GM12892 (cell line): ENCODE measurements at places on chromosomes 5 and 9.

- no peak for DNase-seq
These were observed 161.4 kb upstream of the GNA14 start for GRCh38 chr9:77809552-77809951.

DNA sequence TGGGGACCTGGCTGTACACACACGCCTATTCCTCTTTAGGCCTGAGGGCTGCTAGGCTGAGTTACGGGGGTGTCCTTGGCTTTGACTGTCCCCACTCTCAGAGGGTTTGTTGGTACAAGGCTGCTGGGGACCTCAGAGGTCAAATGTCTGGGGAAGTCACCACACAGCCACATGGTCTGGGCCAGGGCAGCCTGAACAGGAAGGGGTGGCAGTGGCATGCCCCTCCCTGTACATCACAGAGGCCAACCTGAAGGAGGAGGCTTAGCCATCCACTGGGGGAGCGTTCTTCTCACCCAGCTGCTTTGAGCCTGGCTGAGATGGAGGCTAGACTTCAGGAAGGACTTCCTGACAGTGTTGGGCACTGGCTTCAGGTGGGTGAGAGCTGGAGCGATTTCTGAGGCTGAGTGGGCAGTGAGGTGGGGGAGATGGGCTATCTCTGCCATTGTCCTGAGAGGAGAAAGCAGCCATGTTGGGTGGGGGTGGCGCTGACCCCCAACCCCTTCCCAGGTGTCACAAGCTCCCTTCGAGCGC, 36.3 kb downstream of the CXXC5 start:
- DNase-seq: no peak

DNA sequence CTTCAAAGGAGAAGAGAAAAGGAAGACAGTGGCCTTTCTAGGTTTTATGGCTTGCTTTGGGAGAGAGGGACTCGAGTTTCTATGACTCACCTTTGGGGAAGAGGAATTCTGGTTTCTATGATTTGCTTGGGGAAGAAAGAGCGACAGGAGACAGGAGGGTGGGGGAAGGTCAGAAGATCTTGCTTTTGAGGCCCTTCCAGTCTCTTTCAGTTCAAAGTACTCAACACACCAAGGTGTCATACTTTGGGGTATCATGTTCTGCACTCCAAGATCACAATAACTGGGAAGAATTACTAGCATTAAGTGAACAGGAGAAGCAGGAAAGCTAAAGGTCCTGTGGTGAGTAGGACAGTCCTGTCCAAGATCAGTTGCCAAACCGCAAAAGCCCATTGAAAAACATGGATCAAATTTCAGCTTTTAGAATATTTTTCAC, 324.5 kb downstream of the ARHGEF28 start:
- DNase-seq: no peak

DNA sequence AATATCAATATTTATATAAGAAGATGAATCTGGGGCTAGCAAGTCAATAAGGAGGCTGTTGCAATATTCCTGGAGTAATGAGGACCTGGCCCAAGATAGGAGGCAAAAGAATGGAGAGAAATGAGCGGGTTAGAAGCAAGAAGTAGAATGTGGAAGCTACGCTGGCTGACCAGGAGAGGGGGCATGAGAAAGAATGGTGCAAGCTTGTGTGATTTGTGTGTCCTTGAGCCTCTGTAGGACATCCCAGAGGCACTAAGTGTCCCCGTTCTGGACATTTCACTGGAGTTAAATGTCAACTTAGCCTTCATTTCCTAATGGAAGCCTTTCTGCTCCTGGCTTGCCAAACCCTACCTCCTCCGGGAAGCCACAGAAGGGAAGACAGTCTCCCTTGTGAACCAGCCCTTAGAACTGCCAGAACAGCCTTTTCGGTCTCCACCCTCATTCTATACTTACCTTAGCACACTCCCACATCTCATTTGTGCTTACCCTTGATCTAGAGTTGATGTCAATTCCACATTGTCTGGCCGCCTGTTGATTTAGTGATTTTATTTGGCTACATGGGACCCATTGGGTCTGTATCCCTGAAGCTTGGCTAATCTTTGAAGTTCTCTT, 6.7 kb upstream of the PDE6A start:
- DNase-seq: no peak

- DNase-seq: no peak
These were observed 50.6 kb downstream of the LHX2 start for GRCh38 chr9:124062172-124062571.

GRCh38 chr5:14663734-14664269, 716 bp upstream of the OTULIN start:
- DNase-seq: no peak

DNA sequence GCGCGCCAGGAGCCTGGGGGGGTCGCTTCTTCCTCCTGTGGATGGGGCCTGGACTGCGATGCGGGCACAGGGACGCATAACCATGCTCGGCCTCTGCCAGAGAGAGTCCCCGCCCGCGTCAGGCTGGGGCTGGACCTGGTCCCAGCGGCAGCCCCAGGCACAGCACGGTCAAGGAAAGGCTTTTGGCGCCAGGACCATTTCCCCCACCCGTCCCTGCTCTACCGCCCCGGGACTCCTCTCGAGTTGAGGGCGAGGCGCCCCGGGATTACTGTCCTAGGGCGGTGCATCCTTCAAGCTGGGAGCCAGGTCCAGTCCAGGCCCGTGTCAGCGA, 341 bp downstream of the MXD3 start:
- no peak for DNase-seq

GRCh38 chr5:51392689-51393199, 9.5 kb downstream of the ISL1 start:
- no peak for DNase-seq

DNA sequence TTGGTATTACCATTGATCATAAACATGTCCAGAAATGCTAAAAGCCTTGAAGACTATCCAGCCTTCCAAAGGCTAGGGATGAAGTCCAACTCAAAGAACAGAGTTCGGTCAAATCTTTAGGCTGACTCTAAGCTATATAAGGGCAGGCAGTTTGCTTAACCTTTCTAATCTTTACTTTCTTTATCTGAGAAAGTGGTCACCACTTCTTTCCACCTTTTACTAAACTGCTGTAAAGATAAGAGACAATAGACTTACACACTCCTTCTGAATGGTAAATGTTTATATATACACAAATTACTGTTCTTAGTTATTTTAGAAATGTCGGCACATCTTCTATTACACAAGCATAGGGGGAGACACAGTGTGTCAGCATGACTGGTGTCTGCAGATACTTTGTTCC, 100.4 kb downstream of the NREP start:
- no peak for DNase-seq

DNA sequence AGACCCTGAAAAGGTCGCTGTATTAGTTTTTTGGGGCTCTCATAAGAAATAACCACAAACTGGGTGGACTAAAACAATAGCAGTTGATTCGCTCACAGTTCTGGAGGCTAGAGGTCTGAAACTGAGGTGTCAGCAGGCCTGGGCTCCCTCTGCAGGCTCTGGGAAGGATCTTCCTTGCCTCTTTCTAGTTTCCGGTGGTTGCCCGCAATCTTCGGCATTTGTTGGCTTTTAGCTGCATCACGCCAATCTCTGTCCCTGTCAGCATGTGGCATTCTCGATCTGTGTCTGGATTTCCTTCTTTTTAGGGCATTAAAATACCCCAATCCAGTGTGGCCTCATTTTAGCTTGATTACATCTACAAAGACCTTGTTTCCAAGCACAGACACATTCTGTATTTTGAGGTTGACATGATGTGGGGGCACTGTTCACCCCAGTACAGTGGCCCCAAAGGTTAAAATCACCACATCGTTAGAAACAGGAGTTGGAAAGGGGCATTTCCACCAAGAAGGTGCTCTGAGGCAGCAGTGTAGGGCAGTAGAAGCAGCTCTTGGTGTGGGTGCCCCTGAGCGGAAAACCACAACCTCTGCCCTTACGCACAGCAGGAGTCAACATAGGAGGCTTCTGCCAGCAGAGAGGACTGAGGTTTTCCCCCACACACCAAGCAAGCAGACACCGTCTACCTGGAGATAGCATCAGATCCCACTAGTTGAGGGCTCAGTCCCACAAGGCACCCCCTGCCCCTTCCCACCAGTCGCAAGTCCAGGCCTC, 13.5 kb downstream of the ZNF79 start:
- DNase-seq: no peak

DNA sequence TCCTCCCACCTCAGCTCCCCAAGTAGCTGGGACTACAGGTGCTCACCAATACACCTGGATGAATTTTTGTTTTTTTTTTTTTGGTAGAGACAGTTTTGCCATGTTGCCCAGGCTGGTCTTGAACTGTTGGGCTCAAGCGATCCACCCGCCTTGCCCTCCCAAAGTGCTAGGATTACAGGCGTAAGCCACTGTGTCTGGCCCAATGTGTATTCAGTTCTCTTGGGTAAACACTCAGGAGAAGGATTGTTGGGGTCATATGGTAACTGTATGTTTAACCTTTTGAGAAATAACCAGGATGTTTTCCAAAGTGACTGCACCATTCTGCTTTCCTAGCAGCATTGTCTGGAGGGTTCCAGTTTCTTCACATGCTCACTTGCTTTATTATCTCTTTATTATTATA, 67.4 kb downstream of the TNPO1 start:
- no peak for DNase-seq

DNA sequence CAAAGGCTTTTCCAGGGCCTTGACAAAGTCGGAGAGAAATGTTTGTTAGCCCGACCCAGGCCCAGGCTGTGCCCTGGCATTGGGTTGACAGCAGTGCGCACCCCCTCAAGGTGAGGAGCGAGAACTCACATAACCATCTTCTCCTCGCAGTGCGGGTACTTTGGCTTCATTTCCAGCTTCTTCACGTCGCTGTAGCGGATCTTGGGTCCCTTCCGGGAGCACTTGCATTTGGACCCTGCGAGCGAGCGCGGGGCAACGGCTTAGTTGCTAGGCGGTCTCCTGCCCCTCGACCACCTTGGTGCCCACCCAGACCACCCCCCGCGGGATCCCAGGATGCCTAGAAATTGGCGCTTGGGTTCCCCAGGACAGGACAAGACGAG, 496 bp downstream of the CXCL14 start:
- DNase-seq: no peak

GRCh38 chr5:67139030-67139429, 57.6 kb downstream of the CD180 start:
- no peak for DNase-seq

- DNase-seq: no peak
These were observed 303.2 kb downstream of the ZSWIM6 start for GRCh38 chr5:61635271-61635670.

DNA sequence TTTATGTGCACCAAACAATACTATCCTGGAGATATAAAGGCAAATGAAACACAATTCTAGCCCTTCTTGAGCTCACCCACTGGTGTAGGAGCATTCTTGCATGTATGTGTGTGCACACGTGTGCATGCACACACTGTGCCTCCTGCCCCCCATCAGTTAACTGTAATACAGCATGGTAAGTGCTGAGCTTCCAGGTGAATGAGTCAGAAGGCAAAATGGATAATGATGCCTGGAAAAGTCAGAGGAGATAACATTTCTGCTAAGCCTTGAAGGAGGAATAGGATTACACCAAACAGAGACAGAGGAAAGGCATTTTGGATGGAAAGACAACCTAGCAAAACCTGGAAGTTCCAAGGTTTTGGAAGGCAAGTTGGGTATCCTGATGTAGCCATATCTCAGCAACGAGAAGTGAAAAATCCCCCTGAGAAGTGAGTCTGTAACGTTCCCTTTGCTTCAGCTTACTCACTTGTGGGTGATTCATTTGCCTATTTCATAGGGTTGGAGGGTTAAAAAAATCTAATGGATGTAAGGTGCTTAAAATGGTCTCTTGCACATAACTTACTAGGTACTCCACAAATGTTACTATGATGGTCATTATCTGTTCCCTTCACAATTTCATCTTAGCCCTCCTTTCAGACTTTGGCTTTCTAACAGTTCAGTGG, 101.4 kb upstream of the STC2 start:
- no peak for DNase-seq

DNA sequence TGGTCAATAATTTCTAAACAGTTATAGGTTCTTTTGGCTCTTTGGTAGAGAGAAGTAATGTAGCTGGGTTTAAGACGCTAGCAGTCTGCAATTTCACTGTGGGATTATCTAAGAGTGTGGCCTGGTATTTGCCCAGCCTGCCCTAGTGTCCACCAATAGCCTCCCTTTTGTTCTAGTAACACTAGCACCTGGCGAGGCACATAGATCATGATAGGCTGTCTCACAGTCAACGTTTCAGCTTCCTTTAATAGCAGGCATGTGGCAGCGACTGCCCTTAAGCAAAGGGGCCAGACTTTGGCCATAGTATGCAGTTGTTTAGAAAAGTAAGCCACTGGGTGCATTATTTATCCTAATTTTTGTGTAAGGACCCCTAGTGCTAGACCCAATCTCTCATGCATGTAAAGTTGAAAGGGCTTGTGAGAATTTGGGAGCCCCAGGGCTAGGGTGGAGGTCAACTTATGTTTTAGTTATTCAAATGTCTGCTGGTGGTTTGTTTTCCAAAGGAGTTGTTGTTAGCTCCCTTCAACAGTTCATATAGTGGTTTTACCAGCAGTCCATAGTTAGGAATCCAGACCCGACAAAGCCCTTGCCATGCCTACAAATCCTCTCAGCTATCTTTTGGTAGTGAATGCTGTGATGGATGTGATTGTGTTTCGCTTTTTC, 274.3 kb downstream of the HTR1A start:
- no peak for DNase-seq

DNA sequence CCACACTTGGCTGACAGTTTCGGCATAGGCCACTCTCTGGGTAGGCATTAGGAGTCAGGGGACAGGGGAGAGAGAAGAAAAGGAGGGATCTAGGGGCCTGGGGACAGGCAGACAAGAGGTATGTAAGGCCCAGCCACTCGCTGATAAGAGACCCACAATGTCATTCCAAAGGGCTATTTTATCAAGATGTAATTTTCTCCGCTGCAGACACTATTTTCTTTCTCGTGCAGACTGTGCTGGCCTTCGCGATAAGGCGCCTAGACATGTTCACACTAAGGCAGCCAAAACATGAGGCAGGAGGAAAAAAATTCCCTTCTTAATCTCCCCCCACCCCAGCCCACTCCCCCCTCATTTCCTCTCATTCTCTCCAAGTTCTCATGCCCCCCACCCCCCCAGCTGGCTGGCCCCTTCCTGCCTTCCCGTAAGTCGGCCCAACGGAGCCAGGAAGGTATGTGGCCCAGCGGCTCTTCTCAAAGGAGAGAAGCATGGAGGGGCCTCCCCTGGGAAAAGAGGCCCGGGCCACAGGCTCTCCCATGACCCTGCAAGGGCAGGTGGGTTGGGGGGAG, 44.9 kb upstream of the SYNPO start:
- no peak for DNase-seq

DNA sequence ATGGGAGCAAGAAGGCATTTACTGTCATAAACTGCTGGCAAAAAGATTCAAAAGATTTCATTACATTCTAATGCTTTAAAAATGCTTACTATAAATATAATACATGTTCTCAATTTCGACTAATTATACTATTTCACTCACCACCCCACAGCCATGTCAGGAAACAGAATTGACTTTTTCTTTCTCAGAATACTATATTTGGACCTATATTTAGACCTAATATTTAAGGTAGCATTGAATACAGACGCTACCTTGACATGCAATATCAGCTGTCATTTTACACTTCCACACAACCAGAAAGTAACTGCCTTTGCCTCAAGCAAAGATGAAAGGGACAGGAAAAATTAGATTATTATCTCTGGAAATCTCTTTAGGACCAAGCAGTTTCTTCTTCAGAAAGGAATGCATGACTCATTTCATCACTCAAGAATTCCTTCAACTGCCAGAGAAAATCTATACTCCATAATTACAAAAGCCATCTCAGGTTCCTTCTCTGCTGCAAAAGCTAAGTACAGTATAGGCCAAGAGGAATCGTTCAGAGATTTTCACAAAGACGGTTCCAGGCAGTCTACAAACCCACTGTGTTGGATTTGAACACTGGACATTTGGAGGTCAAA, 11.8 kb upstream of the UBE2QL1 start:
- DNase-seq: no peak

- DNase-seq: no peak
These were observed 40.8 kb upstream of the SMU1 start for GRCh38 chr9:33117306-33117705.

GRCh38 chr5:166726406-166726805, 1565.0 kb upstream of the WWC1 start:
- no peak for DNase-seq
